ENCODE measurements at places on chromosomes 12 and 14. TPM values are rescaled to one million over a fixed set of nuclear protein-coding genes. Genes with fewer than 3 reads are reported as not detected.

CEBPE gene
- total RNA-seq = not detected

KRT78 gene
- not detected for total RNA-seq

GPRC5A gene
- 37.8 TPM for total RNA-seq

SCNN1A gene
- total RNA-seq = not detected

CPM gene
- total RNA-seq = 8.5 TPM

GUCY2C gene
- total RNA-seq = not detected

IAPP gene
- not detected for total RNA-seq

SLC5A8 gene
- total RNA-seq = not detected

FOXG1 gene
- total RNA-seq = not detected

EML1 gene
- 17.9 TPM for total RNA-seq

PLD4 gene
- not detected for total RNA-seq
